ENCODE measurements at places on chromosomes 7 and 10. TPM values are rescaled to one million over a fixed set of nuclear protein-coding genes. Genes with fewer than 3 reads are reported as not detected.

DNA sequence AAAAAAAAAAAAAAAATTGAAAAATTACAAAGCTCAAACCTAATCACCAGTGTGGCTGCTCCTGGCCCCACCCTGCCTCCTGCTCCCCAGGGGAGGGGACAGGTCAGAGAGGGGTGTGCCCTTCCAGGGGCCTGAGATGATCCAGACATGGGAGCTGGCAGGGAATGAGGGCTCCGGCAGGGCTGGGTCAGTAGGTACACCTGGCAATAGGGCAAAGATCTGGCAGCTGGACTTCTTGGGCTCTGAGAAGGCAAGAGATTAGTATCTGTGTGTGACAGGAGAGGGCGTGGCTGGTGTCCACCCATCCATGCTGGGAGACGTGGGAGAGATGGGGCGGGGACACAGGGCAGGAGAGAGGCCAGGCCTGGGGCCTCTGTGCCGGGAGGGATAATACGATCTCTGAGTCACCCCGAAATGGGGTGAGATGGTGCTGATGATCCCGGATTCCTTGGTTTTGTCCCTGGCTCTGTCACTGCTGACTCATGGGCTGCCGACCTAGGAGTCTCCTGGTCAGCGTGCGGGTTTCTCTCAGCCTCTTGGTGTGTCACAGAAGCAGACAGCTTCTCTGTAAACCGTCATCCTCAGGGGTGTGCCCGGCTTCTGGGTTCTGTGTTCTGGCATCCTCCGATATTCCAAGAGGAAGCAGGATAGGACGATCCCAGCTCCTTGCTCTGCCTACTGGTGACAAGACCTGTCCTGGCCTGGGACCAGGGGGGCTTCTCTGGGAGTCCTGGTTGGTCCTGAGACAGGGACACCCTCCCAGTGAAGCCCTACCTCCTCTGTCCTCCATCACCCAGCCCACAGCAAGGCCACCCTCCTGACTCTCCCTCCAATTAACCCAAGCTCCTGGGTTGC is 8.2 kb upstream of the CLDN4 start:
- peak; percentile 99 for DNase-seq
- H3K36me3 ChIP-seq: no peaks in the 10 kb centered on the region
- H3K27me3 ChIP-seq: no peaks in the 10 kb centered on the region
- peaks cover 47% of the 10 kb centered on the region for H3K4me1 ChIP-seq

DNA sequence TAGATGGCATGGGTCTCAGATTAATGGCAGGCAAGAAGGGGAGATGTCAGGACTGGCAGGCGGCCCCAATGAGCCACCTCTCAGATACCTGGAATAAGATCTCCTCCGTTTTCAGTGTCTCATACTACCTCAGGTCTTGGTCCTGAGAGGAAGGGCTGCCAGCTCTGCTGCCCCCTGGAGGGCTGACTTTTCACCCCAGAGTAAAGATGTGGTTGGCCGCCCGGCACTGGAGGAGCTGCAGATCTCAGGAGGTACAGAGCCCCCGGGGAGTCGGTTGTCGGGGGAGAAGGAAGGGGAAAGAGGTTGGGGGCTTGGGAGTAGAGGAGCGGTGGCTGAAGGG is 642 bp upstream of the COL13A1 start:
- peak overlapping the region; percentile 70 for H3K4me3 ChIP-seq
- DNase-seq: peak; percentile 92
- H3K4me1 ChIP-seq: peaks cover 56% of the 10 kb centered on the region
- no peaks in the 10 kb centered on the region for H3K36me3 ChIP-seq

DNA sequence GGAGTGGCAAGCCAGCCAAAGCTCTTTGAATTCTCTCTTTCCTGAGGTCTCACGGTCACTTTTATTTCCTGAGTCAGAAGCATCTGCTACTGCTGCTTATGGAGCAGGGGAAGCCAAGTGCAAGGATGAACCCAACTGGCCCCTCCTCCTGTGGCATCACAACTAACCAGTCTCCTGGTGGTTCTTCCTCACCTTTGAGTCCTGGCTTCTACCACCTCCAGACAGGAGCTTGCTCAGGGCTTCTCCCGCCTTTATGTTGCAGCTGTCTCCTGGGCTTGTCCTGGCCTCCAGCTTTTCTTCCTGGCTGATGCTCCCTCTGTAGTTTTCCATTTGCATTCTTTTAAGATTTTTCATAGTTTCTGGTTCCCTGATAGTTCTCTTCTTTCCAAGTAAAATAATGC is 349.7 kb upstream of the NRP1 start:
- no peak overlapping the region for H3K27ac ChIP-seq
- no peaks in the 10 kb centered on the region for H3K36me3 ChIP-seq
- H3K27me3 ChIP-seq: no peaks in the 10 kb centered on the region
- DNase-seq: no peak
- H3K4me1 ChIP-seq: no peaks in the 10 kb centered on the region

DNA sequence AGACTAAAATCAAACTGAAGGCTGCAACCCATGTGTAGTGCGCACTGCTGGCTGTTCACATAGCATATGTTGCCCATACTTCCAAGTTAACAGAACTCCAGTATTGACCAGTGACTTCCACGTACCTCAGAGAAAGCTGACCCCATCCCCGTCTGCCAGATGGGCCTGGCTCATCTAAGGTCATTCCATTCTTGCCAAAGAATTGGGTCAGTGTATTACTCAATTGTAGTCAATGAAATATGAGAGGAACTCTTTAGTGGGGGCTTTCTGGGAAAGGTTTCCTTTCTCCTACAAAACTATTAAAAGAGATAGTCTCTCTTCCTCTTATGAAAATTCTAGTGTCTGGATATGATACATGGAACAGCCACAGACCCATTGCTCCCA is 238.6 kb downstream of the COBL start:
- H3K27me3 ChIP-seq: no peaks in the 10 kb centered on the region
- no peak for DNase-seq
- H3K27ac ChIP-seq: no peak overlapping the region

Gene YKT6
- total RNA-seq: 147 TPM

Gene DDC
- total RNA-seq: not detected

DNA sequence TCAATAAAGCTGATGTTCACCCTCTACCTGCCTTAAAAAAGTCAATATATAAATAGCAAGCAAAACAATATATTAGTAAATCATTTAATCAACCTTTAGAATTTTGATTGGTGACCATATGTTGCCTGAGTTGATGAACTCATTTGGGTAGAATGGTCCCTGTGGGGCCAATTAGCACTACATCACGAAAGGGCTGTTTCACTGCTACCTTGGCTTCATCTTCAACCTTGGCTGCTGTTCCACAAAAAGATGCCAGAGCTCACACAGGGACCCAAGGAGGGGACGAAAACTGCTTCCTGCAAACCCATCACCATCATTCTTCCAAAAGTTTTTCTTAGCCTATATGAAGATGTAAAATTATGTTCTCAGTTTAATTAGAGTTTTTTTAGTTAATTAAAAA is 35.4 kb upstream of the HBP1 start:
- DNase-seq: no peak
- H3K4me3 ChIP-seq: no peak overlapping the region
- H3K27me3 ChIP-seq: peaks cover 44% of the 10 kb centered on the region
- H3K36me3 ChIP-seq: no peaks in the 10 kb centered on the region
- H3K27ac ChIP-seq: no peak overlapping the region
- H3K4me1 ChIP-seq: no peaks in the 10 kb centered on the region

GRCh38 chr7:158842486-158842885 is 13.2 kb upstream of the ESYT2 start:
- H3K27me3 ChIP-seq: no peaks in the 10 kb centered on the region
- no peaks in the 10 kb centered on the region for H3K36me3 ChIP-seq
- no peak overlapping the region for H3K4me3 ChIP-seq

GRCh38 chr10:43983856-43984271 is 335.2 kb upstream of the ZNF32 start:
- H3K27me3 ChIP-seq: no peaks in the 10 kb centered on the region
- H3K4me3 ChIP-seq: no peak overlapping the region
- no peaks in the 10 kb centered on the region for H3K36me3 ChIP-seq
- H3K4me1 ChIP-seq: no peaks in the 10 kb centered on the region
- DNase-seq: no peak

DNA sequence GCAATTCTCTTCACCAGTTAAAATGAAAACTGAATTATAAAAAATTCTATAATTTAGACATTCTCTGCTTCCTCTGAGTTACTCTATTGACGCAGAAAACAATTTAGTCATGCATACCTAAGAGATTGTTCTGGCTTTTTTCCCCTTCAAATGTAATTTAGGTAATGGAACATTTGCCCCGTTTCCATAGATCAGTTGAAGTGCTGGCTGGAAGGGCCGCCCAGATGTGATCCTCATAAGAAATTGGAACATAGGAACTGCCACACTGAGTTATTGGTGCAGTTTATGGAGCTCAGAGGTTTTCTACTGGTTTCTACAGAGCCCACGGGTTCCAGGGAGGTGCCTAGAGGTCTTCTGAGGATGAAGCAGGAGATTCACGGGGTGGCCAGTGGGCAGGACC is 581.7 kb downstream of the SDK1 start:
- DNase-seq: no peak
- H3K27me3 ChIP-seq: no peaks in the 10 kb centered on the region
- no peaks in the 10 kb centered on the region for H3K4me1 ChIP-seq
- no peak overlapping the region for H3K4me3 ChIP-seq
- H3K36me3 ChIP-seq: no peaks in the 10 kb centered on the region

DNA sequence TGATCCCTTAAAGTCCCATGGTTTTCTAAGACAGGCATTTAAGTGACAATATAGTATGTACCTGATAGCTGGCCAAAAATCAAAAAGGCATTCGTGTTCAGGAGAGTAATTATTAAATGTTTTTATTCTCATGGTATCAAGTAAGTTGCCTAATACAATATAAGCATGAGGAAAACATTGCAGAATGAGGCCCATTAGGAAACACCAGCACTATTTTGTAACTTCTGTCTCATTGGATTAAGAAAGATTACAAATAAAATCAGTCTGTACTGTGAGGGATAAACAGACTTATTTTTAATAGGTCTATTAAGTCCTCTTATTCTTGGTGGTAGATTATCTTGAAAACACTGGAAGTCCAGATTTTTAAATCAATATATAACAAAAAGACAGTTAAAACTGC is 110.1 kb downstream of the SNX13 start:
- H3K4me3 ChIP-seq: no peak overlapping the region
- DNase-seq: no peak
- H3K27ac ChIP-seq: no peak overlapping the region
- no peaks in the 10 kb centered on the region for H3K27me3 ChIP-seq
- H3K36me3 ChIP-seq: no peaks in the 10 kb centered on the region

DNA sequence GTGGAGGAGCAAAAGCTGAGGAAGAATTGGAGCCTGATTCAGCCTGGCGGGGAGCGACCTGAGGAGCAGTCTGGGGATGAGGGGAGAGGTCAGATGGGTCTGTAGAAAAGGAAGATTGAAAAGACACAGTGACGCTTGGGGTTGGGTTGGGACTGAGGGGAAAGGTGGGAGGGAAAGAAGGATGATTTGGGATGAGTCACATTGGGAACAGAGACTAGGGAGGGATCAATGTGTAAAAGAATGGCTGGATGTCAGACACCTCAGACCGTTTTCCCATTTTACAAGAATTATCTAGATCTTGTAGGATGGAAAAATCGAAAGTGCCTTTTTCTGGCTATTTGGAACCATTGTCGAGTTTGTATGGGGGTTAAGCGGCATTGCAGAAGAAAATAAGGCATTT is 1076.5 kb downstream of the DNAJB9 start:
- no peaks in the 10 kb centered on the region for H3K36me3 ChIP-seq
- H3K27me3 ChIP-seq: no peaks in the 10 kb centered on the region
- no peaks in the 10 kb centered on the region for H3K4me1 ChIP-seq
- no peak overlapping the region for H3K27ac ChIP-seq
- H3K4me3 ChIP-seq: no peak overlapping the region

GRCh38 chr7:64889686-64890162 is 13.3 kb upstream of the ZNF273 start:
- no peak for DNase-seq
- H3K4me1 ChIP-seq: no peaks in the 10 kb centered on the region
- H3K27me3 ChIP-seq: no peaks in the 10 kb centered on the region
- no peaks in the 10 kb centered on the region for H3K36me3 ChIP-seq
- no peak overlapping the region for H3K27ac ChIP-seq
- H3K4me3 ChIP-seq: no peak overlapping the region

GRCh38 chr10:1608851-1609647 is 128.3 kb downstream of the ADARB2 start:
- no peaks in the 10 kb centered on the region for H3K27me3 ChIP-seq
- H3K27ac ChIP-seq: no peak overlapping the region
- H3K4me1 ChIP-seq: no peaks in the 10 kb centered on the region
- H3K36me3 ChIP-seq: no peaks in the 10 kb centered on the region

DNA sequence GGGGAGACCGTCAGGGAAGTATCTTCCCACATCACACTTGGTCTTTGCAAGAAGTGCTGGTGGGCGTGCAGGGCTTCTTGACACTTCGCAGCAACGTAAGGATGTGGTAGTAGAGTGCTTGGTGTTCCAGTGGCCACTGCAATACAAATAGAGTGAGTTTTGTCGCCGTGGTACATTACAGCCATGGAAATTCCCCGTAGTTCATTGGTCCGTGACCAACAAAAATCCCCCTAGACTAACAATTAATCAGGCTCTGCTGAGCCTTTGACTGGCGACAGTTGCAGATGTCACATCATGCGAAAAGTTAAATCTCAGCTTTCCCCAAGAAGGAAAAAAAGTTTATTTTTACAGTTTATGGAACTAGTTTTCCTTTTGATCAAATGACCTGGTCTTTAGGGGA is 134.7 kb downstream of the MGMT start:
- no peaks in the 10 kb centered on the region for H3K27me3 ChIP-seq
- H3K27ac ChIP-seq: no peak overlapping the region
- no peaks in the 10 kb centered on the region for H3K36me3 ChIP-seq
- H3K4me1 ChIP-seq: no peaks in the 10 kb centered on the region

GRCh38 chr7:46488607-46489006 is 567.5 kb upstream of the IGFBP3 start:
- H3K36me3 ChIP-seq: no peaks in the 10 kb centered on the region
- H3K27me3 ChIP-seq: no peaks in the 10 kb centered on the region
- peaks cover 52% of the 10 kb centered on the region for H3K4me1 ChIP-seq
- no peak overlapping the region for H3K4me3 ChIP-seq
- H3K27ac ChIP-seq: no peak overlapping the region
- no peak for DNase-seq

DNA sequence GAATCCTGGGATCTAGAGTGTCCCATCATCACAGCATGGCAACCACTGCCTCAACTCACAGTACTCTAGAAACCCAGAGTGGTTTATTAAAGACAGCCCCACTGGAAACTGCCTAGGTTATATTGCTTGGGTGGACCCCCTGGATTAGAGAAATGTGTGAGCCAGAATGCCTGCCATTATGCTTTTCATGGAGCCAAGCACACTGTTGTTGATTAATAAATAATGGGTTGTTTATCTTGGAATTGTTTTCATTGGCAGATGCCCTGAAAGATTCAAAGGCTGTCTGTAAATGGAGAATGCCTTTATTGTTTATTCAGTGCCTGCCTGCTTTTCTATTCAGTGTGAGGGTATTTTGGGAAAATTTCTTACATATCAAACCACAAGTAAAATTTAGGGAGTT is 52.1 kb downstream of the GNAI1 start:
- H3K36me3 ChIP-seq: no peaks in the 10 kb centered on the region
- no peak overlapping the region for H3K4me3 ChIP-seq
- no peak for DNase-seq
- no peaks in the 10 kb centered on the region for H3K27me3 ChIP-seq
- no peak overlapping the region for H3K27ac ChIP-seq

Data from PC-3 (cell line).